ENCODE measurements at places on chromosomes 1 and 21. TPM values are rescaled to one million over a fixed set of nuclear protein-coding genes. Genes with fewer than 3 reads are reported as not detected.

GRCh38 chr1:39174390-39175081, 30.0 kb upstream of the MACF1 start:
- DNase-seq: no peak

DNA sequence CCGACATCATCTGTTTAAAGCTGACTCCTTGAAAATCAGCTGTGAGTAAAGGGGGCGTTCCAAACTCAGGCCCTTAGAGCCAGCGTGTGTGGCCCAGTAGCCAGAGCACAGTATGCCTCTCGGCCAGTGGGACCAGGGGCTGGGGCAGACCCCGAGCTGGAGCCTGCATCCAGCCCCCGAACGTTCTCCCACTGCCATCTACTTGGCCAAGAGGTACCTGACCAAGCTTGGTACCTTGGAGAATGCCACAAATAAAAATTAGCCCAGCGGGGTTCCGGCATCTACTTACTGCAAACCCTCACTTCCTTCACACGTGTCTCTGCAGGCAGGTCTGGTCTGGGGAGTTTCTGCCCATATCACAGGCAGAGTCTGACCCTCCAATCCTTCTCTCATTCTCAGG, 56.7 kb upstream of the COL6A2 start:
- no peak for DNase-seq

DNA sequence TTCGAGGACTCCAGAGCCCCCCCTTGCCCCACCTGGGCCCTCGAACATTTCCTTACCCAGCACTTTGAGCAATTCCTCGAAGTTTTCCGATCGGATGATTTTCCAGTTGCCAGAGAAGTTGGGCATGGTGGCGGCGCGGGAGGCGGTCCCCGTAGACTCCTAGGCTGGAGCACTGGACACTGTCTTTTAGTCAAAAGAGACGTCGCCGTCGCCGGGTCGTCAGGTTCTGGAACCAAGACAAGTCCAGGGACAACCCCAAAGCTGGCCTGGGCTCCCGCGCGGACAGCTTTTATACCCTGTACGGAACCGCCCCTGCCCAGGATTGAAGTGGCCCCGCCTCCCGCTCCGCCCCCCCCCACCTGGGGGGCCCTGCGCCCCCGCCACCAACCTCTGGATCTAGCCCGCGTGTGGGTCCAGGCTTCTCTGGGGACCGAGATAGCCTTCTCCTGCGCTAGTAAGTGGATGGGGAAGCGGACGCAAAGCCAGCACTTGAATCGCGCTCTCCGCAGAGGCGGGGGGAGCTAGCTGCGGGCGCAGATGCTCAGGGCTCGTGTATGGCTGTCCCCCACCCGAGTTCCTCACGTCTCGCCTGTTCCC, at the start of gene CRABP2:
Gene CRABP2 (minus strand): TSS at position 263 of the 597 bp plus-strand sequence. CDS start 137 bp downstream, at position 126.
- peak; percentile 73 for DNase-seq

DNA sequence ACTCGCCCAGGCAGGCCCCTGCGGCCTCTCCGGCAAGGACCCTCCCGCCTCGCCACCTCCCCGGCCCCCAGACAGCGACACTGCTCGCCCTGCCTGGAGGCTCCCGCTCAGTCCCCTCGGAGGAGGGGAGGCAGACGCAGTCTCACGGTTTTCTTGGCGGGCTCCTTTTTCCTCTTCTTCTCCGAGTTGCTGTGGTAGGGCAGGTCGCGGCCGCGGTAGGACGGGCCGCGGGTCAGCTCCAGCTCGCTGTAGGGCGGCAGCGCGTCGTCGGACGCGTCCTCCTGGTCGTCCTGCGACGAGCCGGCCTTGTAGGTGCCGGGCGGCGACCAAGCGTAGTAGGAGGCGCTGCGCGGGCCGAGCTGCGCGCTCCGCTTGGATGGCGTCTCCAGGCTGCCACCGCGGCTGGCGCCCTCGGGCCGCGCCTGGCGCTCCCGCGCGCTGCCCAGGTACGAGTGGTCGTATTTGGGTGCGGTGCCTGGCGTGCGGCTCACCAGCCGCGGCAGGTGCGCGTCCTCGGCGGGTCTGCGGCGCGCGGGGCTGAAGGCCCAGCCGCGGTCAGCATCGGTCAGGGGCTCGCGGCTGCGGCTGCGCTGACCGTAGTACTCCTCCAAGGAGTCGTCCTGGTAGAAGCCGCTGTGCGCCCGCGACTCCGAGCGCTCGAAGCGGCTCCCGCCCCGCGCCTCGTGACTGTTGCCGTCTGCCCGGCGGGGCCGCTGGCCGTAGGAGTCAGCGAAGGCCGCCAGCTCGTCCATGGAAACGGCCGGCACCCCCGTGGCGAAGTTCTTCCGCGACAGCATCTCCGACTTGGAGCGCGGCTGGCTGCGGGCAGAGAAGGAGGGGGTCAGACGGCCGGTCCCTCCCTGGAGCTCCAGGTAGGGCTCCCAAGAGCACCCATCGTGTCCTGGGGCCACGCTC, 44.8 kb upstream of the TADA1 start:
- DNase-seq: peak; percentile 4

GRCh38 chr21:25313829-25314228, 293.5 kb downstream of the MRPL39 start:
- peak; percentile 50 for DNase-seq

DNA sequence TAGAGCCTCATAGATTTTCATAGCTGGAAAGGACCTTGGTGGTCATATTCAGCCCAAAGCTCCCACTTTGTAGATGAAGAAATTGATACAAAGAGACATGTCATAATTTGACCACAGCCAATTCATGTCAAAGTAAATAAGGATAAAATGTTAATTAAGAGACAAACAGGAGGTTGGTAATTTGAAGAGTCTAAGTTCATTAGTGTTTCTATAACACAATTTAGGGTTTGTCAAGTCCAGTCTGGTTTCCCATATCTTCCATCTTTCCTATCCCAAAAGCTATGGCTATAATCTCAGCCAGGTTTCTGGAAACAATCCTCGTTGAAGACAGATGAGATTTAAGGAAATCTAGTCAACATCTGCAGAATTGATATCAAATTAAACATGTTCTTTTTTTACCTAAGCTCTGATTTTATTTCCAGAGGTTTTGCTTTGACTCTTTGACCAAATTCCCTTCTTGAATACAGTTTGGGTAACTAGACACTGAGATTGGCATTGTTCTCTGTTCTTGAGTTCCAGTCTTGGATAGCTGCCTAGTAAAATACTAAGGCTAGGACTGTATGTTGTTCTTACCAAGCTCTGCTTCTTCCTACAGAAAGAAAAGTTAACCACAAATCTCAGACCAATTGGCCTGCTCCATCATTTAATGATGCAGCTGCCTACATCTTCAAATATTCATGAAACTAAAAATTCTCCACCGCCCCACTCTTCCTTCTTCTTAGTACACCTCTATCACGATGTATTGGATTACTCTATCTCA, 62.0 kb downstream of the SLC44A5 start:
- no peak for DNase-seq

CELA3A gene
- 11.7 TPM for total RNA-seq

- DNase-seq: no peak
Measured at GRCh38 chr1:190540366-190540765, 62.7 kb upstream of the BRINP3 start.

LCE2B gene
- total RNA-seq: not detected

GRCh38 chr1:29986986-29987385, 736.4 kb downstream of the MATN1 start:
- DNase-seq: no peak

GRCh38 chr1:152869808-152870419, 8.2 kb upstream of the SMCP start:
- DNase-seq: peak; percentile 67

DNA sequence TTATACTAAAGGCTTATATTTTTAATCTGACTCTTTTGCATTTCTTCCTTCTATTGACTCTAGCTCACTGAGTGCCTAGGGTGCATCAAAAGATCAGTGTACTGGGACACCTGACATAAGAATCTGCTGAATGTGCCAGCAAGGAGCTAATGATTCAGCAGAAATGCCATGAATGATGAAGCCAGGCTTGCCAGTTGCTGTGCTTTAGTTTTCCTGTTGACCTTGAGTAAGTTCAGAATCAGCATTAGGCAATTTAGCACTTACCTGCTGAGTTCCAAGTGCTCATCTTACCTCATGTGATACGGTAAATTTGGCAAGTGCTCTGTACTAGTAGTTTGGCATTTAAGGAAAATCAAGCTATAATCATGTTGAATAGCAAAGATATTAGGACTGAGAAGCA, 523.2 kb upstream of the B3GALT2 start:
- DNase-seq: no peak

FOXE3 gene
- total RNA-seq: not detected

DNA sequence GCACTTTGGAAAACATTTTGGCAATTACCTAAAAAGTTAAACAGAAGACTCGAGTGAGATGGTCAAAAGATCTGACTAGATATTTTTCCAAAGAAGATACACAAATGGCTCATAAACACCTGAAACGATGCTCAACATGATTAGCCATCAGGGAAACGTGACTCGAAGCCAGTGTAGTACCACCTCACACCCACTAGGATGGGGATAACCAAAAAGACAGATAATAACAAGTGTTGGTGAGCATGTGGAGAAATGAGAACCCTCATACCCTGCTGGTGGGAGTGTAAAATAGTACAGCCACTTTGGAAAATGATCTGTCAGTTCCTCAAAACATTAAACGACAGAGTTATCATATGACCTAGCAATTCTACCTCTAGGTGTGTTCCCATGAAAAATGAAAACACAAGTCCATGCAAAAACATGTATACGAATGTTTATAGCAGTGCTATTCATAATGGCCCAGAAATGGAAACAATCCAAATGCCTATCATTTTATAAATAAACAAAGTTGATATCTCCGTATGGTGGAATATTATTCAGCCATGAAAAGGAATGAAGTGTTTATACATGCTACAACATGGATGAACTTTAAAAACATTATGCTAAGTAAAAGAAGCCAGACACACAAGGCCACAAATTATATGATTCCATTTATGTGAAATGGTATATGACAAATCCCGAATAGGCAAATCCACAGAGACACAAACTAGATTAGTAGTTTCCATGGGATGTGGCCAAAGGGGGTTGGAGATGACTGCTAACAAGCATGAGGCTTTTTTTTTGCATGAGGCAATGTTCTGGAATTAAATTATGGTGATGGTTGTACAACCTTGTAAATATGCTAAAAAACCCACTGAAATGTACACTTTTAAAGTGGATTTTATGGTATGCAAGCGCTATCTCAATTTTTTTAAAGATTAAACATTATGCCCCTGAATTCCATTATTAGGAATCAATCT, 625.3 kb downstream of the KIF26B start:
- DNase-seq: no peak

FUCA1 gene
- 31.2 TPM for total RNA-seq

- peak; percentile 16 for DNase-seq
Measured at GRCh38 chr1:111570781-111571181, 48.8 kb upstream of the RAP1A start.

PLA2G5 gene
- total RNA-seq: 6.5 TPM

- no peak for DNase-seq
Measured at GRCh38 chr1:192559115-192560006, 16.2 kb upstream of the RGS1 start.

GRCh38 chr1:53871221-53871620, 18.4 kb downstream of the YIPF1 start:
- DNase-seq: peak; percentile 32

BNIPL gene
- total RNA-seq: 8.6 TPM

GRCh38 chr1:89312572-89312971, 39.9 kb upstream of the GBP5 start:
- DNase-seq: no peak

RSPH1 gene
- 46.9 TPM for total RNA-seq

- DNase-seq: peak; percentile 10
Measured at GRCh38 chr1:914131-914890, 9.4 kb upstream of the SAMD11 start.

- DNase-seq: no peak
Measured at GRCh38 chr1:239755107-239755912, 336.4 kb upstream of the FMN2 start.

DNA sequence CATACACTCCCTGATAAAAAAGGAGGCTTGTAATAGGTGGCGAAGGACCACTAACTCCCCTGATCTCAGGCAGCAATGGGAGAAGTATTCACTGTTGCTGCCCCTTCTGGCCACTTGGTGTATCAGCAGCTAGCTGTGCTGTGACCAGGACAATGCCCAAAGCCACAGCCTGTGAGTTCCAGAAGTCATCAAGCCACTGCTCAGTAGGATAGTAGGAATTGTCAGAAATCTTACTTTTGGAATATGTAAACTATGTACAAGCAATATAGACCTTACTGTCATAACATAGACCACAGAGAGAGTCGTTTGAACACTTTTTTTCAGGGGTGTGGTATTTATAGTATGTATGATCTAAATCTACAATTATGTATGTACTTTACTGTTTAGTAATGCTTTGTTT, 248.3 kb upstream of the CAMK1G start:
- DNase-seq: no peak

DNA sequence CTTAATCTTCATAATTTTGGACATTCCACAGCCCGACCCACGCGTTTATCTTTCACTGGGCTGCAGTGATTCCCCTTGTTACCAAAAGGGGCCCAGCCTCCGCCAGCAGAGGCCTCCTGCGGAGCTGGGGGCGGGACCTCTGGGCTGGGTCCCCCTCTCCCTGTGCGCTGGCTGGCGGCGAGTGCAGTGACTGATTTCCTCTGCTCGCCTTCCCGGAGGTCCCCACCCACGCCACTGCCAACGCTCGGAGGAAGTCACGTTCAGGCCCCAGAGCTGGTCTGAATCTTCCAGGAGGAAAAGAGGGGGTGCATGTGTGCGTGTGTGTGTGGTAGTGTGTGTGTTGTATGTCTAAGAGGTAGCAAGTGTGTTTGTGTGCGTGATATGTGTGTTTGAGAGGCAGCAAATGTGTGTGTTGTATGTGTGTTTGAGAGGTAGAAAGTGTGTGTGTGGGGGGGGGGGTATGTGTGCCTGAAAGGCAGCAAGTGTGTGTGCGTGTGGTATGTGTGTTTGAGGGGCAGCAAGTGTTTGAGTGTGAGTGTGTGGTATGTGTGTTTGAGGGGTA, 35.0 kb upstream of the JAK1 start:
- DNase-seq: peak; percentile 80

GRCh38 chr1:228317411-228317828, 89.2 kb downstream of the TRIM11 start:
- DNase-seq: no peak

DNA sequence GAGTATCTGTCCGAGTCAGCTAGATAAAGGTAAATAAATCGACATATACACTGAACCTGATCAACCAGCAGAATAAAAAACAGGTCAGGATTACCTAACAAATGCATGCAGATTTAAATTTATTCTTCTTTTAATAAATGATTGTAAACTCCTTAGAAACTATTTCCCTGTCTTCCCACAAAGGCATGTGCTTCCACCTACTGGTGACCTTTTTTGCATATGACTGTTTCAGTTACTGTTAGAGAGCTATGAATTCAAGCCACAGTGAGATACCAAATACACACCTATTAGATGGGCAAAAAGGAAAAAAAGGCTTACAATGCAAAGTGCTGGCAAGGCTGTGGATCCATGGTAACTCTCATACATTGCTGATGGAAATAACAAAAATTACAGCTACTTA, 957.4 kb upstream of the NCAM2 start:
- DNase-seq: no peak

Data from lung (tissue), 17 donors.